Activated CD4-positive, alpha-beta T cell treated with anti-CD3 and anti-CD28 coated beads, Interleukin-2, amount 50 U/mL, for 1 hour (primary cell): ENCODE measurements at places on chromosomes 1 and 21.

- DNase-seq: no peak
Observed at GRCh38 chr21:37263827-37264600, 3.1 kb downstream of the VPS26C start.

- no peak for DNase-seq
Observed at GRCh38 chr1:232943679-232944252, 6.6 kb upstream of the NTPCR start.

DNA sequence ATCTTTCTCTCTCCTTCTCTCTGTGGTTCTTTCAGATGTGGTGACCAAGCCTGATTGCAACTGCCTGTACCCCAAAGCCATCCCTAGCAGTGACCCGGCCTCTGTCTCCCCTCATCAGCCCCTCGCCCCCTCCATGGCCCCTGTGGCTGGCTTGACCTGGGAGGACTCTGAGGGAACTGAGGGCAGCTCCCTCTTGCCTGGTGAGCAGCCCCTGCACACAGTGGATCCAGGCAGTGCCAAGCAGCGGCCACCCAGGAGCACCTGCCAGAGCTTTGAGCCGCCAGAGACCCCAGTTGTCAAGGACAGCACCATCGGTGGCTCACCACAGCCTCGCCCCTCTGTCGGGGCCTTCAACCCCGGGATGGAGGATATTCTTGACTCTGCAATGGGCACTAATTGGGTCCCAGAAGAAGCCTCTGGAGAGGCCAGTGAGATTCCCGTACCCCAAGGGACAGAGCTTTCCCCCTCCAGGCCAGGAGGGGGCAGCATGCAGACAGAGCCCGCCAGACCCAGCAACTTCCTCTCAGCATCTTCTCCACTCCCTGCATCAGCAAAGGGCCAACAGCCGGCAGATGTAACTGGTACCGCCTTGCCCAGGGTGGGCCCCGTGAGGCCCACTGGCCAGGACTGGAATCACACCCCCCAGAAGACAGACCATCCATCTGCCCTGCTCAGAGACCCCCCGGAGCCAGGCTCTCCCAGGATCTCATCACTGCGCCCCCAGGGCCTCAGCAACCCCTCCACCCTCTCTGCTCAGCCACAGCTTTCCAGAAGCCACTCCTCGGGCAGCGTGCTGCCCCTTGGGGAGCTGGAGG is 12.7 kb downstream of the CSF1 start:
- DNase-seq: no peak

GRCh38 chr21:46055863-46056281 is 42.0 kb upstream of the COL6A2 start:
- no peak for DNase-seq

DNA sequence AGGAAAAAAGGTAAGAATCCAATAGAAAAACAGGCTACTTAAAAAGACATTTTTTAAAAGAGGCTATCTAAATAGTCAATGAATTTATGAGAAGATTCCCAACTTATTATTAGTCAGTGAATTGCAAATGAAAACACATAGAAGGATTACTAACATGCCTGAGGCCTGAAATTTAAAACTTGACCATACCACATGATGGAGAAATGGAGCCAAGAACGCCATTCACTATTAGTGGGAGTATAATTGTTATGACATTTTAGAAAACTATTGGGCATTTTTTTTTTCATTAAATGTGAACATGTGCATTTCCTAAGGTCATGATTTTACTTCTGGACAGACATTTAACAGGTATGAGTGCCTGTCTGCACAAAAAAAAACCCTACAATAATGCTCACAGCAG is 24.8 kb upstream of the OR2B11 start:
- DNase-seq: no peak

DNA sequence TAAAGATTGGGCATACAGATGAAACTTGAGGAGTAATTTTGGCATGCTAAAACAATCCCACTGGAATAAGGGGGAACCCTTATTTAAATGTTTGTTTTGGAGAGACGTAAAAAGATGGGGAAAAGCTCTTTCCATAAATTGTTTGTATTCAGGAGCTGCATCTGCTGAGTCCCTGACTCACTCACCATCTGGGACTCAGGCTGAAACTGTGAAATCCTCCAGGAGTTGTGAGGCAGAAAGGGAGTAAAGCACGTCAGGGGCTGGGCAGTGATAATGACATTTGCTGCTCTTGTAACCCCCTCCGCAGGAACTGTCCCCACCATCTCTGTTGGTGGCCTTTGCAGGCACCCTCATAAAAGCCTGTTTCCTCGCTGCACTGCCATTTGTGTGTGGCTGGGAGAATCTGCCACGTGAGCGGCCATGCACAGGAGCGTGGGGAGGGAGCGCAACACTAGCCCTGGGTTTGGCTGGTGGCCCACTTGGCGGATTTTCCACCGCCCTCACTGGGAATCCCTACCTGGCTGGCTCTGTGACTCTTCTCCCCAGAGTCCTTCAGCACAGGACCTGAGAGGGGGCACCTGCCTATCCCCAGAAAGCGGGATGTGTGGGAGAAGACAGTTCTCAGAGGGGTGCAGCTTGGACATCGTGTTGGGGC is 45.3 kb downstream of the ZSCAN20 start:
- DNase-seq: no peak

GRCh38 chr1:114154146-114154962 is 685 bp upstream of the SYT6 start:
- DNase-seq: no peak

DNA sequence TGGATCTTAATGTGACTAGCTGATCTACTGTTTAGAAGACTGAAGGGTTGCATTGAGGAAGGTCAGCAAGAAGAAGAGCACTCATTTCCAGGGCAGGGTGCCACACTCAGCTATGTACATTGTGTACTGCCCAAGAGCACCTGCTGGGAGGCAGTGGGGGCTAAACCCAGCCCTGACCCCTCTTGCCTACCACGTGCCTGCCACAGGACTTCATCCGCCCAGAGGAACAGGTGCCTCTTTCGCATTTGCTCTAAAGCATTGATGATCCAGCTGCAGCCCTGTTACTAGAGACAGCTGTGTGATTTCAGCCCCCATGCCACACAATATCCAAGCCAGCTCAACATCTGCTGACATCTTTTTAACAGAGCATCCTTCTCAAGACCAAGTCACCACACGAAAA is 341.8 kb downstream of the LMX1A start:
- no peak for DNase-seq

DNA sequence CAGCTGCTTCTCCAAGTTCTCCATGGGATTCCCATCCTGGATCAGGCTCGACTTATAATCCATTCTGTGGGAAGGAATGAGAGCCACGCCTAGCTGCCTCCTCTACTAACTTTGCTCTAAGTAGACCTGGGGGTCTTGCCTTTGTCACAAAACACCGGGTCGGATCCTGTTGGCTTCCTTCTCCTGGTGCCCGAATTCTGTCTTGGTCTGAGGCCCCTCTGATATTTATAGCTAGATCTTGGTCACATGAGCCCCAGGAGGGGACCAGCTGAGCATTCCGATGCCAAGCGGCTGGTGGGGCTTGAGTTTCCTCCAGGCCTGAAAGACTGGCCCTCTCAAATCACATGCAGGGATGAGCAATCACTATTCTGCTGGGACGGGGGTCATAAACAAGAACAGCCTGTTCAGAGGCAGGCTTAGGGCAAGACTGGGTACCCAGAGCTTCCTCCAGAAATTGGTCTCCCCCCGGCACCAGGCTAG is at the start of gene TRIM63:
TRIM63 (minus strand) TSS at position 199 of the 480 bp plus-strand sequence; CDS start at position 63, 136 bp downstream.
- no peak for DNase-seq

DNA sequence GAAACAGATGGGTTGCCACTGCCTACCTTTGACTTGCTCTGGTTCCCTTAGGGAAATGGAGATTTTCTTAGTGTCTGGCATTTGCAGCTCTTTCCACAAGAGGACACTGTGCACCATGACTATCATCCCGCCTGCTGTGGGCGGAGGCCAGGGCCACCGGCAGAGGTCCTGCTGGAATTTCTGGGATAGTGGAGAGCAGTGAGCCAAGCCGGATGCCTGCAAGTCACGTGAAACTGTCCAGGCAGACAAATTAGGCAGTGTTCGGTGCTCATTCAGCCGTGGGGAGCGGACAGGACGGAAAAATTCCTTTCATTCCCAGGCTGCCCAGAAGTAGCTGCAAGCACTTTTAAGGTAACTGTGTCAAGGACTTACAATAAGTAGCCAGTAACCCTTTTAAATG is 43.4 kb downstream of the IGSF5 start:
- DNase-seq: no peak

DNA sequence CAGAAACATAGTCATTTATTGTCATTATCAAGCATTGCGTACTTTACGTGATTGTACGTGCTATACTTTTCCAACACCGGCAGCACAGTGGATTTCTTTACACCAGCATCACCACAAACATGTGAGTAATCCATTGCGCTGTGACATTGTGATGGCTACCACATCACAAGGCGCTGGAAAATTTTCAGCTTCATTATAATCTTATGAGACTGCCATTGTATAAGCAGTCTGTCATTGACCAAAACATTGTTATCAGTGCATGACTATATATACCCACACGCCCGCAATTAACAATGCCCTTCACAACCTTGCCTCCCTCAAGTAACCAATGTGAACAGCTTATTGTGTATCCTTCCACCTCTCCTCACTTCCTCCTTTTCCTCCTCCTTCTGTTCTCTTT is 137.6 kb downstream of the ZZZ3 start:
- no peak for DNase-seq

DNA sequence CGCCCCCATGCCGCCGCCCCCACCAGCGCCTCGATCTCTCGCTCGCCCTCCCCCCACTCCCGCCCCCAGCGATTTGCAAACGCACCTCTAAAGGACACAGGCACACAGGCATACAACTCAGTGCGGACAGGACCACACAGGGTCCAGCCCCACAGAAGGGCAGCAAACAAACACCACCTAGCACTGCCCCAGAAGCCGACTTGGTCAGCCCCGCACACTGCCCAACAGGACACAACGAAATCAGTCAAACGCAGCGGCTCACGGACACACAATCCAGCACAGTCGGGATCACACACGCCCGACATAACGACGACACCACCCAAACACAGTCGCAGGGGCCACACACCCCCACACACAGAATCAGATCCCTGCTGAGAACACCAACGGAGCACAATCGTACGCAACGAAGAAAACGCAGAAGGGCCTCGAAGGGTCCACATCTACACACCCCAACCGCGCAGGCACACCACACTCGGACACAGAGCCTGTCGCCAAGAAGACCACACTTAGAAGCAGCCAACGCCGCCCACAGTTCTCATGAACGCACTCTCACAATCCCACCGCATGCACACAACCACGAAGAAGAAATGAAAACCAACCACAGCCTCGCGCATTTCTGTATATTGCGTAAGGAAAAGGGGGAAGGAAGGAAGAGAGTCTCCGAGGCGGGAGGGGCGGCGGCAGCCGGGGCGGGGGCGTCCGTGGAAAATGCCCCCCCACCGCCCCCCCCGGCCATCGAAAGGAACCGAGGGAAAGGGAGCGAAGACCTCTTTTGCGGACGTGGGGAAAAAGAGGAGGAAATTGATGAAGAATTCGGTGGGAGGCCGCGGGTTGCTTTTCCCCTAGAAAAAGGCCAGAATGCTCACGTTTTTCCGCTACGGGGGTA is 481 bp downstream of the TAL1 start:
- DNase-seq: no peak

DNA sequence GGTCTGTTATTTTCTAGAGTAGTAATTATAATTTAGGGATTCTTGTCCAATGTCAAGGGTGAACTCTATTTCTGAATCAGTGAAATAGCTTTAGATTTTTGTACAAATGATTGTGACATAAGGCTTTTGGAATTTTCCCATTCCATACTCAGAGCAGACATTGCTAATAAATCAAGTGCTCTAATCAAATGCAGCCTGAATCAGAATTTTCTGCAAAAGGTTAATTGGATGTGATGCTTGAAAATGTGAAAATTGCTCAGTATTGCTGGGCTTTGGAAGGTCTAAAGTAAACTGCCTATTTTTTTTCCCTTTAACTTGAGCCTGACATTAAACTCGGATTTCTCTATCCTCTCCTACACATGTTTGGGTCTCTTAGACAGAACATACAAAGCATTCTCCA is 23.2 kb downstream of the SGIP1 start:
- no peak for DNase-seq

DNA sequence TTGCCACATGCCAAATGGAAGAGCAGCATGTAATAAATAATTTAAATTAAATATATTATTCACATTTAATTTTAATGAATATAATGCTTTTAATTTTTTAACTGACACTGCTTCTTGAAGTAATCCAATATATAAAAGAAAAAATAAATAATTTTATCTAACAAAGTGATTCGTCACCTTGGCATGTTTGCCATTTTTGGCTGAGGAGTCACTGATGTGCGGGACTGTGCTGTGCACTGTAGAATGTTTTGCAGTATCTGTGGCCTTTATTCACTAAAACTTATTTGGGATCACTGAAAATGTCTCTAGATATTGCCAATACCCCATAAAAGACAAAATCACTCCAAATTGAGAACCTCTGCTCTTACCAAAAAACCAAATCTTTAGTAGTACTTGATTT is 807.8 kb downstream of the BRINP3 start:
- DNase-seq: no peak

- DNase-seq: no peak
Observed at GRCh38 chr1:114344656-114345055, 166.3 kb downstream of the TRIM33 start.

GRCh38 chr1:178442925-178443324 is 53.8 kb downstream of the CLEC20A start:
- DNase-seq: no peak

GRCh38 chr1:109828756-109829505 is 65.2 kb upstream of the EPS8L3 start:
- DNase-seq: no peak

- DNase-seq: no peak
Observed at GRCh38 chr1:145751491-145752037, 32.3 kb downstream of the CD160 start.

GRCh38 chr1:8134546-8135235 is 108.6 kb upstream of the ERRFI1 start:
- DNase-seq: no peak

DNA sequence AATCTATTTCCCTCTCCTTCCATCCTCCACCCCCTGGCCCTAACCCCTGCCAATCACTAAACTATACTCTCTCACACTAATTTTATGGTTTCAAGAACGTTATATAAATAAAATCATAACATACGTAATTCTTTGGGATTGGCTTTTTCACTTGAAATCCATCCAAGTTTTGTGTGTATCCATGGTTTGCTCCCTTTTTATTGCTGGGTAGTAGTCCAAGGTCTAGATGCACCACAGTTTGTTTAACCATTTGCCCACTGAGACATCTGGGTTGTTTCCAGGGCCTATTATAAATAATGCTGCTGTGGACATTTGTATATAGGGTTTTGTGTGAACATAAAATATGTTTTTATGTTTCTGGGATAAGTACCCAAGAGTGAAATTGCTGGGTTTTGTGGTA is 61.4 kb downstream of the TEX35 start:
- DNase-seq: no peak

DNA sequence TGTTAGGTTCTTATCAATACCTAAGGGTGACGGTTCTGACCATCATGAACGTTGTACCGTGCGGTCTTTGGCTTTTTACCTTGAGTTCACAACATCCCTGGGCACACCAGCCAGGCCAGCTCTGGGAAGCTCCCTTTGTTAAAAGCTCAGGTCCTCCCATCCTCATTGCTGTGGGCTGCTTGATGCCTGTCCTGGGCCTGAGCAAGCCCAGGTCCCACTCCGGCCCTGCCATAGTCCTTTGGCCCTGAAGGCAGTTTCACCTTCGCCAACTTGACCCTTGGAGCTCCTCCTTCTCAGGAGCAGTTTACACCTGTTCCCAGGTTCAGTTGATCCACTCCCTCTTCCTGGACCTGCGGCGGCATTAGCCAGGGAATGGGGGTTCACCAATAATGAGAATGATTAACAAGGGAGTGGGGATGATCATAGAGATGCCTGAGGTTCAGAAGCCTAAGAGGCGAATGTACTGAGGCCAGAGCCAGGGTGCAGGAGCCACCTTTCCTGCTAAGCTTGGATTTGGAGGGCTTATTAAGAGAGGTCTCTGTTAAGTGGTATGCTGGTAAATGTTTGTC is 40.2 kb downstream of the DHCR24 start:
- no peak for DNase-seq
